ENCODE measurements at places on chromosomes 7 and 10.

DNA sequence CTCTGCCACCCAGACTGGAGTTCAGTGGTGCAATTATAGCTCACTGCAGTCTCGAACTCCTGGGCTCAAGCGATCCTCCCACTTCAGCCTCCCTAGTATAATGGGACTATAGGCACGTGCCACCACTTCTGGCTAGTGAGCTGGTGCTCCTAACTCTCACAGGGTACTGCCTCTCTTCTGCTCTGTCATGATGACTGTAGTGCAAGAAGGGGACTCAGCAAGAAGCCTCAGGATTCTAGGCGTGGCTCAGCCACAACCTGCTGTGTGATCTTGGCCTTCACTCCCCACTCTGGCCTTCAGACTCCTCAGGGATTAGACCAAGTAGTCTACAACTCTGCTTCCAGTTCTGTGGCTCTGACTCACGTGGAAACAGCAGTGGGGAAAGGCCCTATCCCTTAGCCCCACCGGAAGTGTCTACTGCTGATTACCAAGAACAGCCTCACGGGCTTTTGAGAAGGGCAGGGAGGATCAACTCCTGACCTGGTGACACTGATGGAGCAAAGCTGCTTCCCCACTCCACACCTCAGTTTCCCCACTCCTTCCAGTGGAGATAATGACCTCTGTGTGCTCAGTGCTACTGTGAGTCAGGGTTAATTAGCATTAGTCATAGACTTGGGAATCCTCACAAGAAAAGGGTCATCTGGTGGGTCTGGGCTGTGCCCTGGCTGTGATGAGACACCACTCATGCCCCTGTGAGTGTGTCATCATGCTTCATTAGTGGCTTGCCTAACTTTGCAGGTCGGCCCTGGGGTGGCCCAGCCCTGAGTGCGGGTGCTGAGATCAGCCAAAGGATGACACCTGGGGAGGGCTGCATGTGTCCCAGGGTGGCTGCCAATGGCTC lies 41.1 kb downstream of the ZC3HC1 start:
- DNase-seq, result peak; percentile 11

- no peak for DNase-seq
Observed at GRCh38 chr10:120017733-120018417, 125.3 kb downstream of the SEC23IP start.

DNA sequence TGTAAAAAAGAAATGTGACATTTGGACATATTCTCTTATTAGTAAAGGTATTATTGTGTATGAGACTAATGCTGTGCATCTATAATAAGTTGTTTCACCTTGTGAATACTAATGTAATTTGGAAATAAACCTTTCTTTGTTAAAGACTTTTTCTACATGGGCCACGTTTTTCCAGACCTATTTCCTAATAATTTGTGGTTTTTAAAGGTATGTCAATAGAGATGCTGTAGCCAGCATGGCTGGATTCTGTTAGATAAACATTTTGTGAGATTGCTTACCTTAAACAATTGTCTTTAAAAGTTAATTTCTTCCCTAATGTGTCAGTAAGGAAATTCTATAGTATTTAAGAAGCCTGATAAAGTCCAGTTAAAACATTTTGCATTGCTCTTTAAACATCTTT lies 56.0 kb downstream of the KAT6B start:
- DNase-seq, result no peak

- no peak for DNase-seq
Observed at GRCh38 chr7:17437586-17437985, 139.1 kb downstream of the AHR start.

GRCh38 chr7:116986611-116987565 lies 33.6 kb downstream of the ST7 start:
- DNase-seq, result no peak

DNA sequence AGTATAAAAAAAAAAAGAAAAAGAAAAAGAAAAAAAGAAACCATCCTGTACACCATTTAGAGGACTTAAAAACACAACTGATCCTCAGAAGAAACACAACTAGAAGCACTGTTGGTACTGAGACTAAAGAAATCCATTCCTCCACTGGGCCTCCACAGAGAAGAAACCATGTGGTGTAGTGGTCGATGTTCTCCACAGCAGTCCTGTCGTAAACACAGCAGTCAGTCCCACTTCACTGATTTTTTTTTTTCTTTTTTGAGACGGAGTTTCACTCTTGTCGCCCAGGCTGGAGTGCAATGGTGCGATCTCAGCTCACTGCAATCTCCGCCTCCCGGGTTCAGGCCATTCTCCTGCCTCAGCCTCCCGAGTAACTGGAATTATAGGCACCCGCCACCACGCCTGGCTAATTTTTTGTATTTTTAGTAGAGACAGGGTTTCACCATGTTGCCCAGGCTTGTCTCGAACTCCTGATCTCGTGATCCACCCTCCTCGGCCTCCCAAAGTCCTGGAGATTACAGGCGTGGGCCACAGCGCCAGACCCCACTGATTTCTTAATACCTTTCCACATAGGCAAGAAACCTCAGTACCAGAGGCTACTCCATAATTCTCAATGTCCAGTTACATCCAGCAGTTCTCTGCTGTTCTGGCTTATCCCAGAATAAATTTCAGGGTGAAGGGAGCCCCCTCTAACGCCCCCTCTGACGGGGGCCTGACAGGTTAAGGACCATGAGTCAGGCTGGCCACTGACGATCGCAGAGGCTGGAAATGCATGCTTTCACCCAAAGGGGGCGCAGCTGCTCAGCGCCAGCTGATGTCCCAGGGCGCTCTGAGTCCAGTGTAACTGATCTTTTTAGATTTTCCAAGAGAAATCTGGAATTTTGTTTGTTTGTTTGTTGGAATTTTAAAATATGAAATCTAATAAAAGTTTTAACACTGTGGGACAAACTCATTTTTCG lies 24.8 kb upstream of the FFAR4 start:
- no peak for DNase-seq

GRCh38 chr7:120550494-120551048 lies 277.6 kb downstream of the KCND2 start:
- DNase-seq, result no peak

DNA sequence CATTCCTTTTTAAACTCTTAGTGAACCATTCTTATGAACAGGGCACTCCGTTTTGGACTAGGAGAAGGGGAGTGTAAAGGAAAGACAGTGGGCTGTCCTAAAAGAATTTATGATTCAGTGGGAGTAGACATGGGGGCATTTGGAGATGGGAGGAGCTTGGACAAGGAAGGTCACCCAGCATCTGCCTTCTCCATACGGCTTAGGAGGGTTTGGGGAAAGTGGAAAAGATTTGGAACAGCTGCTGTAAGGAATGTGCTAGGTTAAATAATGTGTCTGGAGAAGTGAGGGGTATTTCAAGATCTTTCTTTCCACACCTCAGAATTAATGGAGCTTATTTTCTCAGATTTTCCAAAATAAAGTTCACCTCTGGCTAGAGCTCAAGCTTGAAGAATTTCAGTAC lies 24.0 kb downstream of the SLC35G1 start:
- DNase-seq, result no peak

- DNase-seq, result no peak
Observed at GRCh38 chr10:22816298-22816653, 101.9 kb upstream of the PIP4K2A start.

DNA sequence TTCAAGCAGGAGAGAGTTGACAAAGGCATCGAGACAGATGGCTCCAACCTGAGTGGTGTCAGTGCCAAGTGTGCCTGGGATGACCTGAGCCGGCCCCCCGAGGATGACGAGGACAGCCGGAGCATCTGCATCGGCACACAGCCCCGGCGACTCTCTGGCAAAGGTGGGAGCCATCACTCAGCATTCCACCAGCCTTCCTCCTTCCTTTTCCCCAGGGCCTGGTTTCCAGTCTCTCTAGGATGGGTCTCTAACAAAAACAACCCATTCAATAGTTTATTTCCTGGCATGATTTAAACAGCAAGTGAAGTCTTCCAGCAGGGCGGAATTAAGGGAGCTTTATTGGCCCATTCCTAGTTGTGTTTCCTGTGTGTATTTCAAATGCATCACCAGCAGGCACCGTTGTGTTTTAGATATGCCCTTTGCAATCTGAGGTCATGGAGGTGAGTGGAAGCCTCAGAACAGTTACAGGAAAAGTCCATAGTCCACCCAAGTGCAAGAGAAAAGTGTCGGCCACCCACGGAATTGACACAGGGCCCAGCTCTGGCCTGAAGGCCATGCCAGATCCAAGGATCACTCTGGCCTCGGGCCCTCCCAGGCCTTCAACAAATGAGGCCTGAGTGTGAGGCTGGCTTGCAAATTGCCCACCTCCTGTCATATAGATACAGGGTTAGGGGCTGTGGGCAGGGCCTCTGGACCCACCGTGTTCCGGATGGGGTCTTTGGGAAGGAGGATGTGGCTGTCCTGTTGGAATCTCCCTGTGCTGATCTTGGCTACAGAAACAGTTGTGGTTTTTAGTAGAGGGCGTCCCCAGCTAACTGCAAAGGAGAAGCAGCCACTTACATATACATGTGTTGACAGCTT lies 46.9 kb upstream of the TRIM8 start:
- DNase-seq, result no peak

- DNase-seq, result no peak
Observed at GRCh38 chr7:106335814-106336213, 51.0 kb upstream of the NAMPT start.

- no peak for DNase-seq
Observed at GRCh38 chr10:132455986-132456847, 59.2 kb downstream of the PWWP2B start.

- no peak for DNase-seq
Observed at GRCh38 chr10:124598773-124599587, 137.4 kb downstream of the LHPP start.

DNA sequence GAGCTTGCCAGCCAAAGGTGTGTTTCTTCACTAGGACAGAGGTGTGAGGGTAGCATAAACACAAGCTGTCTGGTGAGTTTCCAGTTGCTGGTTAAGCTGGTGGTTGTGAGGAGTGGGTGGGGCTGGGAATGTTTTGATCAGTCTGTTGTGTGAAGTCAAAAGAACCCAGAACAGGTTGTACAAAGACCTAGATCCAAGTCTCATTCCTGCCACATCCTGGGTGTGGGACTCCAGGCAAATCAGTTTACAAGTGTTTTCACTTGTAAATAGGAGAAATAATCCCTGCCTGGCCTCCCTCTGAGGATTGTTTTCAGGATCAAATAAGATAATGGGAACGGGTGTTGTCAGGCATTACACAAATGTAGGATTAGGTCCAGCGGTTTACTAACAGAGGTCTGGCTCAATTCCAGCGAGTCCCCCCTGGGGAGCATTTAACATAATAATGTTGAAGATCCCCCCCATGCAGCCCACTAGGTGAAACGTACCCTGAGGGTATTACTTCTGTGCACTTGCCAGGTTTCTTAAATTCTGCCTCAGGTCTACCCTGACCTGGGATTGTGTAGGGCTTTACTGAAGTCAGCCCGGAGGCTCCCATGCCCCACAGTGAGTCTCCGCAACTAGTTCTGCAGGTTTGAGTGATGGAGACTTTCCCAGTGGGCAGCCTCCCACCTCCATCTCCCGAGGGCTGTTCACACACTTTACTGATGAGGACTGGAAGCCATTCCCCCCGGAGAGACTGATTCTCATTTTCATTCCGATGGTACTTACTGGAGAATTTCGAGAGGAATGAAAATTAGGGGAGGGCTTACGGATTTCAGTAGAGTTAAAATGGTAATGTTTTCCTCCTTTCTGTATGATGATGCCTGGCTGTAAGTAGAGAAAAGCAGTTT lies 2.7 kb upstream of the FRAT2 start:
- no peak for DNase-seq
